Activated CD4-positive, alpha-beta memory T cell treated with anti-CD3 and anti-CD28 coated beads, Interleukin-2, amount 10 ng/mL, durations not matched to agents 7 days and 5 days (primary cell): ENCODE measurements at places on chromosomes 2 and 18. TPM values are rescaled to one million over a fixed set of nuclear protein-coding genes. Genes with fewer than 3 reads are reported as not detected.

DNA sequence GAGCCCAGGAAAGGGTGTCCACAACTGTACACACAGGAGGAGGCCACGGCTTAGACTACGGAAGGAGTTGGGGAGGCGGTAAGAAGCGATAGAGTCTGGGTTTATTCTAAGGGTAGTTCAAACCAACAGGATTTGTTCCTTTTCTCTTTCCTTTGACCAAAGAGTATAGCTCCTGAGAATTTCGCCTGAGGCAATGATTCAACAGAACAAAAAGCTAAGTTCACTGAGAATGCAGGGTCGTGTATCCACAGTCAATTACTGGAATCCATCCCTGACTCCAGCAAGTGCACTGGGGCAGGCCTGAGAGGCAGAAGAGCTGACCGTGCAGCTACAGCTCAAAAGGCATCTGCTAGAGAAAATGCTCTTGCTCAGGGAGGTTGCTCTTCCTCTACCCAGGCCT lies 140.9 kb downstream of the TFCP2L1 start:
- H3K4me3 ChIP-seq, result no peak overlapping the region
- no peaks in the 10 kb centered on the region for H3K27me3 ChIP-seq
- DNase-seq, result no peak
- no peaks in the 10 kb centered on the region for H3K36me3 ChIP-seq
- H3K27ac ChIP-seq, result no peak overlapping the region

GRCh38 chr2:237588044-237588696 lies 2.4 kb downstream of the RAB17 start:
- H3K4me3 ChIP-seq, result no peak overlapping the region
- H3K27me3 ChIP-seq, result peaks cover 19% of the 10 kb centered on the region
- peaks cover 14% of the 10 kb centered on the region for H3K4me1 ChIP-seq
- no peak for DNase-seq

The AGBL5 gene
- 18.3 TPM for total RNA-seq

DNA sequence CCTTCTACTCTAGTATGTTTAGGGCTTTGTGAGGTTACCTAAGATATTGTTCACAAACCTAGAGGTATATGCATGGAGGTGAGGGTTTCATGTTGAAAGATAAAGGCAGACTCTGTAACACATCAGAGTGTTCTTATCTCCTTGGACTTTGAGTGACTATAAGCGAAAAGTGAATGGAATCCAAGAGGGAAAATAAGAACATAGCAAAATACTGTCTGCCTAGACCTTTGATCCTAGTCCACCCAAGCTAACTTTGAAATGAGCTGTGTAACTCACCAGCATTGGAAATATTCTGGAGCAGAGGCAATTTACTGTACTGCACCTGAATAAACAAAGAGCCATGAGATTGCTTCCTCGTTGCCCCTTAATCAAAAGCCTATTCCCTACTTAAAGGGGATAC lies 28.2 kb upstream of the GALNT1 start:
- DNase-seq, result no peak
- no peak overlapping the region for H3K27ac ChIP-seq
- peaks cover 1% of the 10 kb centered on the region for H3K27me3 ChIP-seq
- H3K4me1 ChIP-seq, result no peaks in the 10 kb centered on the region

The ZDBF2 gene
- total RNA-seq, result 15.6 TPM

- H3K27me3 ChIP-seq, result peaks cover 13% of the 10 kb centered on the region
- no peak overlapping the region for H3K4me3 ChIP-seq
- no peak for DNase-seq
- no peaks in the 10 kb centered on the region for H3K36me3 ChIP-seq
- no peak overlapping the region for H3K27ac ChIP-seq
- H3K4me1 ChIP-seq, result no peaks in the 10 kb centered on the region
Measured at GRCh38 chr2:165691615-165692014, 102.4 kb downstream of the GALNT3 start.

DNA sequence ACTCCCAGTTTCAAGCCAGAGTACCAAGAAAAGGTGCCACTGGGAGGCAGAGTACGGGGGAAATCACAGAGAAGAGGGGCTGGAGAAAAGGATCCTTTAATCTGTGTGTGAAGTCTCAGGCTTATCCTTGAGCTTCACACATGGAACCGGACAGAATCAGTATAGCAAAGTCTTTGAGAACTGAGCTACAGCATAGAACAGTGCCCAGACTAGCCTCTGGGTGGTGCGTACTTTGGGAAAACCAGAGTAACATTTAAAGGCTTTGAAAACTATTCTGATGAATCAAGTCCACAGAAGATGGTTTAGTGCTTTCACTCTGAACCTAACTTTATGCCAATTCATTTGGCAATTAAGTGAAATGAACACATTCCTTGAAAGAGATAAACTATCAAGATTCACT lies 83.1 kb downstream of the BABAM2 start:
- H3K4me3 ChIP-seq, result no peak overlapping the region
- H3K4me1 ChIP-seq, result peaks cover 18% of the 10 kb centered on the region
- H3K27ac ChIP-seq, result no peak overlapping the region

DNA sequence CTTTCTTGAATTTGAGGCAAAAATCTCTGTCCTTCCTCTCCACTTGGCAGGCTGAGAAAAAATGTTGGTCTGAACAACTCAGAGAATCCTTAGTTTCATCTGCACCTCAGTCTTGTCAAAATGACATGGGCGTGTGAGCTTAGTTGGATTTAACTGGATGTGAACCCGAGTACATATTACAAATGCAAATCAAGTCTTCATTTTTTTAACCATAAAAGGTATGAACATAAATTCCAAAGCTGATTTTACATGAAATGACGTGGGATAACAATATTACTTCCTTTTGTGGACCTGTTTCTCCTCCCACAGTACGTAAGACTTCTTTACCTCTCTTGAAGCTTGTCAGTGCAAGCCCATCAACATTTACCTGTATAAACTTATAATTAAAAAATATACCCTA lies 32.6 kb upstream of the RND3 start:
- H3K27ac ChIP-seq, result no peak overlapping the region
- H3K27me3 ChIP-seq, result no peaks in the 10 kb centered on the region
- no peak for DNase-seq
- no peak overlapping the region for H3K4me3 ChIP-seq
- H3K36me3 ChIP-seq, result no peaks in the 10 kb centered on the region

DNA sequence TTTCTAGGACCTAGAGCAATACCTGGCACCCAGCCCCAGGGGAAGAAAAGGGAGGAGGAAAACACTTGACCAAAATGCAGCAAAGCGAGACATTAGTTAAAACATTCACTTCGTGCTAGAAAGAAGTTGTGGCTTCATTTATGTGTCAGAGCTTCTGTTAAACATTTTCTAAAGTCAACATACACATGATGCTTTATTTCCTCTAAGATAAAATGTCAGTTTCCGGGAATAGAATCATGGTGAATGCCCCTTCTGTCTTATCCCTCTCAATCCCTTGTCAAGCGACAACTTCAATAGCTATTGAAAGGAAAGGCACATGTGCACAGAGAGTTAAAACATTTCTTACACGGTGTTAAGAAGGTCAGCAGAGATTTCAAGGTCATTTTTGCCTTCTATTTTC lies 404.6 kb upstream of the CWC22 start:
- no peaks in the 10 kb centered on the region for H3K36me3 ChIP-seq
- no peak for DNase-seq
- H3K4me1 ChIP-seq, result no peaks in the 10 kb centered on the region
- no peaks in the 10 kb centered on the region for H3K27me3 ChIP-seq
- H3K4me3 ChIP-seq, result no peak overlapping the region

The CCDC178 gene
- not detected for total RNA-seq
